ENCODE measurements at places on chromosomes 7 and 10. TPM values are rescaled to one million over a fixed set of nuclear protein-coding genes. Genes with fewer than 3 reads are reported as not detected.

DNA sequence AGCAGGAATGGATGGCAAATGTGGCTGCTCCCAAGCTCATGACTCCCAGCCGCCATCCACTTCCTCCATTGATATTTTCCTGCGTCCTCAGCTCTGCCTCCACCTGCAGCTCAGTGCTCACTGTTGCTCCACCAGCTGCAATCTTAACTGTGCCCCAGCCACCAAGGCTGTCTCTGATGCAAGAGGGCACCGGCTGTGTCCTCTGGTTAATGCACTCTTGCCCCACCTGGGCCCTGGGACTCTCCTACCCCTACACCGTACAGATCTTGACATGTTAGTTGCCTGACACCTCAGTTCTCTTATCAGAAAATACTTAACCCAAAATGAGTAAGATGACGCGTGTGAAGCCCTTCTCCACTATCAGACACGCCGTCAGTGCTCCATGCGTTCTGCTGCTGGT lies 45.5 kb upstream of the GPR26 start:
- no peak overlapping the region for H3K4me3 ChIP-seq
- DNase-seq = no peak
- no peaks in the 10 kb centered on the region for H3K27me3 ChIP-seq
- no peak overlapping the region for H3K27ac ChIP-seq

- no peak for DNase-seq
- no peaks in the 10 kb centered on the region for H3K36me3 ChIP-seq
- no peak overlapping the region for H3K27ac ChIP-seq
- peak overlapping the region; percentile 4 for H3K4me3 ChIP-seq
Observed at GRCh38 chr7:15560968-15561367, 847 bp downstream of the AGMO start.

GRCh38 chr10:60206735-60207134 lies 182.9 kb downstream of the ANK3 start:
- no peak for DNase-seq
- no peaks in the 10 kb centered on the region for H3K36me3 ChIP-seq
- H3K4me3 ChIP-seq = no peak overlapping the region
- H3K4me1 ChIP-seq = no peaks in the 10 kb centered on the region
- no peaks in the 10 kb centered on the region for H3K27me3 ChIP-seq

DNA sequence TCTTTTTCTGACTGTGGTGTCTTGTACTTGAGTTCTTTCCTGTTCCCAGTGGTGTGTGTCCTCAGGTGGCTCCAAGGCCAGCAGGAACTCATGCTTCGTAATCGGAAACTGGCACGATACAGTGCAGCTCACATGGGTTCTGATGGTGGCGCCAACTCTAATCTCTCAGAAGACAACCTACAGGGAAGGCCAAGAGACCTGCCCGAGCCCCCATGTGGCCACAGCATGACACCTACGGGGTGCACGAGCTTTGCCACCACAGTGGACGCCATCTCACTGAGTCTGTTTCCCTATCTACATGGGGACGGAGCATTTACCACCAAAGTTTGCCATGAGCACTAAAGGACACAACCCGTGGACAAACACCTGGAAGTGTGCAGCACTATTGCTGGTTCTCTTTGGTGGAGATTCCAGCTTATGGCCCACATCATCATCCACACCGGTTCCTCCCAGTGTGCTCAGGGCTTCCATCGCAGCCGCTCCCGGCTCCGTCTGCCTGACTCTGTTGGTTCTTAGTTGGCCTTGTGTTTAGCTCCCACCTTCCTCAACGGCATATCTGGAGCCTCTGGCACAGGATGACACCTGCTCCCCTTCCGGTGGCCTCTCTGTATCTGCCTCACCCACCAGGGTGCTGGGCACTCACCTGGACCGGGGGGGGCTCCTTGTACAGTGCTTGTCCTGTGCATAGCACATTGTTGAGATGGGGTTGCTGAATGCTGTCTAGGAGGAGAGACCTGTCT lies 586.6 kb upstream of the MKI67 start:
- H3K27ac ChIP-seq = no peak overlapping the region
- peaks cover 12% of the 10 kb centered on the region for H3K27me3 ChIP-seq
- no peaks in the 10 kb centered on the region for H3K4me1 ChIP-seq
- no peak for DNase-seq

DNA sequence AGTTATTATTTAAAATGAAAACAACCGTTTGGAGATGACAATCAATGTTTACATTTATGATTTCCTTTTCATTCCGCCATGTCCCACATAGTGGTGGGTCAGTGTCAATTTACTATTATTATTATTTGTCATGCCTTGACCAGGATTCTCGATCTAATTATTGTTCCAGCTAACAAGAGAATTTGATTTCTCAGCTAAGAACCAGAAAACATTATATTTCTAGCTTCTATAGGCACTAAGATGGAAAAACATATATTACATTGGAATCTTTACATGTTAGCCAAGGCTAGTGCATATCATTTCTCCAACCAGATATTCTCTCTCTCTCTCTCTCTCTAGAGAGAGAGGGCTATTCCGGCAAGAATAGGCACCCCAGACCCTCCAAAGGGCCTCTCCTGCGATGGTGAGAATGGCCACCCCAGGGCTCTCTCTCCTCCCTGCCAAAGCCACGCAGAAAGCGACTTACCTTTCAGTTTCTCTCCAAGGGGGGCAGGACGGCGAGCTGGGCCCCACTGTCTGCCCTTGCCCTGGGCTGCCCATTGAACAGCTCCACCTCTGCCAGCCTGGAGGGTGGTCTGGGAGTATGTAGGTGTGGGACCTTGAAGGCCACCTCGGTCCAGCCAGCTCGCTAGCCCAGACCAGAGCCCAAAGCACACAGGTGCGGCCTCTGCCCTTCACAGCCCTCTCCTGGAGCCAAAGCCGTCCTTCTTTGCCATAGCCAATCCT lies 2.4 kb downstream of the HOXA3 start:
- peaks cover 22% of the 10 kb centered on the region for H3K4me1 ChIP-seq
- H3K4me3 ChIP-seq = peak overlapping the region; percentile 70
- peaks cover 88% of the 10 kb centered on the region for H3K27me3 ChIP-seq
- no peaks in the 10 kb centered on the region for H3K36me3 ChIP-seq
- H3K27ac ChIP-seq = peak overlapping the region; percentile 88

DNA sequence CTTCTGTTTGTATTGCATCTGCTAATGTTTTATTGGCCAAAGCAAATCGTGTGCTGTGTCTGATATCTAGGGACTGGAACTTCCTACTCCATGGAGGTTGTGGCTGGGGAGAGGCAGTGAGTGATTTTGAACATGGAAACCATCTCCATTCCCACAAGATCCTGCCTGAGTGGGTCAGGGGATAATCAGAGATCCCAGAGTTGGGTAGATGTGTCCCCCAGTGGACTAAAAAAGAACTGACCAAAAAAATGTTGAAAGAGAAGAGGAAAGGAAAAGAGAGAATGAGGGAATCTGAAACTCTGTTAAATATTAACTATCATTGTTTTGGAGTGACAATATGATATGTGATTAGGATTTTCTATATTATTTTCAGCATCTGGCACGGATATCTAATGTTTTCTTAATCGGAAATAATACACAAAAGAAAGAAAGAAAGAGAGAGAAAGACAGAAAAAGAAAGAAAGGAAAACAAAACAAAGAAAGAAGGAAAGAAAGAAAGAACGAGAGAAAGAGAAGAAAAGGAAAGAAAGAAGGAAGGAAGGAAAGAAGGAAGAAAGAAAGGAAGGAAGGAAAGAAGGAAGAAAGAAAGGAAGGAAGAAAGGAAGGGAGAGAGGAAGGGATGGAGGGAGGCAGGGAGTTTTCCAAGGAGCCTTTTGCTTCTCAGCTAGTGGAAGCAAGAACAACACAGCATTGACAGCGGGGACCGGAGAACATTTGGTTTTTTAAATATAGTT lies 638.5 kb downstream of the CCSER2 start:
- H3K4me3 ChIP-seq = no peak overlapping the region
- DNase-seq = no peak
- H3K4me1 ChIP-seq = no peaks in the 10 kb centered on the region
- H3K27me3 ChIP-seq = no peaks in the 10 kb centered on the region
- no peaks in the 10 kb centered on the region for H3K36me3 ChIP-seq

DNA sequence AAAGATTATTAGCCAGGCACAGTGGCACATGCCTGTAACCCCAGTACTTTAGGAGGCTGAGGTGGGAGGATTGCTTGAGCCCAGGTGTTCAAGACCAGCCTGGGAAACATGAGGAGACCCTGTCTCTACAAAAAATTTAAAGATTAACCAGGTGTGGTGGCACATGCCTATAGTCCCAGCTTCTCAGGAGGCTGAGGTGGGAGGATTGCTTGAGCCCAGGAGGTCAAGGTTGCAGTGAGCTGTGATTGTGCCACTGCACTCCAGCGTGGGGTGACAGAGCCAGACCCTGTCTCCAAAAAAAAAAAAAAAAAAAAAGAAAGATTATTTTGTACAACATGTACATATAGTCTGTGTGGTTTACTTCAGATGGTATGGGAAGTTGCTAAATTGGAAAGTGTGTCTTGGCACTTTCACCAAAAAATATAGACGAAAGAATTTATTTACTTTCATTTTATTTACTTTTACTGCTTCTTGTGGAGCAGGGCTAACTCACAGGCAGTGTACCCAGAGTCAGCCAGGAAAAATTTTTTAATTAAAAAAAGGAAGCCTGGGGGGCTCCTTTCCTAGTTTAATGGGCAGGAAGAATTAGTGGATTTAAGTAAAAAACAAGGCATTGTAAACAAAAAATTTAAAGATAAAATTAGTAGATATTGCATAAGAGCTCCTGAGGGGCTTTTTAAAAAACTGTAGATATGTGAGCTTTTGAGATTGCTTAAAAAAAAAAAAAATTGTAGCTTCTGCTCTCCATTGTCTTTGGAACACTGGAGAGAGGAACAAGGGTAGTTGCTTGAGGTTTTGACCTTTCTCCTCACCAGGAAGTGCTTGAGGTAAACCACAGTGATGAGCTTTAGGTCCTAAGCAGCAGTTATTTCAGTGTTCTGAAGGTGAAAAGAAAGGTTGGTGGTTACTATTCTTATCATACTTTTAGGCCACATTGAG lies 44.6 kb upstream of the VDAC2 start:
- peaks cover 10% of the 10 kb centered on the region for H3K4me1 ChIP-seq
- no peak overlapping the region for H3K27ac ChIP-seq
- no peak for DNase-seq

DNA sequence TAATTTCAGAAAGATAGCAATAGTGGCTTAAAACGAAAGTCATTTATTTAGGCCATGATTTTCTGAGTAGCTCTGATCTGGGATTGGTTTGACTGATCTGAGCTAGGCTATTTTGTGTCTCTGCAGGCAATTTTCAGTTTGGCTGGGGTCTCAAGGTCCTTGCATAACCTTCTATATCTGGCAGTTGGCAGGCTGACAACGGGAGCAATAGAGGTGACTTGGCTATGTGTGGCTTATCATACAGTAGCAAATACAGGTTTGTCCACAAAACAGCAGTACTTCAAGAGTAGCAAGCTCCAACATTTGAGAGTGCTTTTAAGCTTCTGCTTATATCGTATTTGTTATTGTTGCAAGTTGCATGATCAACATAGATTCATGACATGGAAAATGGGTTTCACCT lies 1167.3 kb upstream of the CELF2 start:
- H3K4me1 ChIP-seq = no peaks in the 10 kb centered on the region
- H3K4me3 ChIP-seq = no peak overlapping the region
- H3K27ac ChIP-seq = no peak overlapping the region
- DNase-seq = no peak

- no peak overlapping the region for H3K4me3 ChIP-seq
- H3K36me3 ChIP-seq = no peaks in the 10 kb centered on the region
- no peak overlapping the region for H3K27ac ChIP-seq
- H3K4me1 ChIP-seq = no peaks in the 10 kb centered on the region
- H3K27me3 ChIP-seq = no peaks in the 10 kb centered on the region
Observed at GRCh38 chr10:25257646-25258045, 82.8 kb downstream of the GPR158 start.

ATOH7 gene
- not detected for total RNA-seq

FAM204A gene
- total RNA-seq = 51.0 TPM

NODAL gene
- not detected for total RNA-seq

- no peaks in the 10 kb centered on the region for H3K36me3 ChIP-seq
- DNase-seq = no peak
- H3K27me3 ChIP-seq = no peaks in the 10 kb centered on the region
- H3K4me1 ChIP-seq = no peaks in the 10 kb centered on the region
Observed at GRCh38 chr7:126533715-126534114, 719.0 kb downstream of the GRM8 start.

- no peaks in the 10 kb centered on the region for H3K4me1 ChIP-seq
- H3K36me3 ChIP-seq = peaks cover 12% of the 10 kb centered on the region
- no peaks in the 10 kb centered on the region for H3K27me3 ChIP-seq
Observed at GRCh38 chr7:98212532-98213041, 1.3 kb downstream of the BHLHA15 start.

GRCh38 chr7:91468256-91468655 lies 204.0 kb downstream of the FZD1 start:
- H3K27me3 ChIP-seq = no peaks in the 10 kb centered on the region
- no peak for DNase-seq
- no peak overlapping the region for H3K27ac ChIP-seq
- no peaks in the 10 kb centered on the region for H3K4me1 ChIP-seq
- H3K4me3 ChIP-seq = no peak overlapping the region

BICC1 gene
- 9.2 TPM for total RNA-seq

GRCh38 chr7:129807863-129808262 lies 144.9 kb downstream of the UBE2H start:
- H3K4me3 ChIP-seq = no peak overlapping the region
- no peak overlapping the region for H3K27ac ChIP-seq
- DNase-seq = no peak
- no peaks in the 10 kb centered on the region for H3K4me1 ChIP-seq

ANKRD61 gene
- total RNA-seq = not detected

SLC13A1 gene
- not detected for total RNA-seq

GRCh38 chr10:4648999-4649398 lies 177.0 kb upstream of the AKR1E2 start:
- H3K4me1 ChIP-seq = peaks cover 5% of the 10 kb centered on the region
- no peaks in the 10 kb centered on the region for H3K27me3 ChIP-seq
- DNase-seq = no peak
- H3K4me3 ChIP-seq = no peak overlapping the region
- H3K27ac ChIP-seq = no peak overlapping the region
- H3K36me3 ChIP-seq = no peaks in the 10 kb centered on the region

GRCh38 chr10:75209086-75209920 lies 1.3 kb upstream of the VDAC2 start:
- H3K36me3 ChIP-seq = peaks cover 22% of the 10 kb centered on the region
- no peaks in the 10 kb centered on the region for H3K27me3 ChIP-seq
- peaks cover 32% of the 10 kb centered on the region for H3K4me1 ChIP-seq
- H3K27ac ChIP-seq = peak overlapping the region; percentile 99
- no peak for DNase-seq
- H3K4me3 ChIP-seq = peak overlapping the region; percentile 98

C10orf105 gene
- total RNA-seq = 0.52 TPM

AMZ1 gene
- 0.29 TPM for total RNA-seq

GRCh38 chr10:30151581-30152389 lies 92.4 kb upstream of the JCAD start:
- DNase-seq = no peak
- no peak overlapping the region for H3K27ac ChIP-seq
- no peaks in the 10 kb centered on the region for H3K36me3 ChIP-seq

CC2D2B gene
- 2.8 TPM for total RNA-seq
